ENCODE measurements at places on chromosomes 13 and 19. TPM values are rescaled to one million over a fixed set of nuclear protein-coding genes. Genes with fewer than 3 reads are reported as not detected.

- no peak for DNase-seq
Observed at GRCh38 chr13:52164989-52165388, 5.6 kb upstream of the NEK3 start.

- DNase-seq: no peak
Observed at GRCh38 chr13:80884056-80884785, 543.3 kb upstream of the SPRY2 start.

- DNase-seq: no peak
Observed at GRCh38 chr13:31853643-31854326, 114.5 kb downstream of the RXFP2 start.

DNA sequence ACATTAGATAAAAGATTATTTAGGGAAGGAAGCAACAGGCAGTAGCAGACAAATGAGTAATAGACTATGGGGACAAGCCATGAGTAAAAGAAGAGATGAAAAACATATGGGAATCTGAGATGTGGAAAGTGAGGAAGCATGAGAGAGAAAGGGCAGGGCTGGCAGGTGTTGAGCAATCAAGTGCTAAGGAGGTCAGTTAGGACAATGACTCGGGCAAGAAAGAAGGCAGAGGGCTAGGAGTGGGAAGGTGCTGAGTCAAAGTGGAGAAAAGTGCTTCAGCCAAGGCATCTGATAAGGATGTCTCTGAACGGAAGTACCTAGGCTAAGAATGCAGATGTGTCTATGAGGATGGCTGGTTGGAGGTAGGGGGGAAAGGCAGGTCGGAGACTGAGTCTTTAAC is 291.9 kb upstream of the HTR2A start:
- DNase-seq: no peak

DNA sequence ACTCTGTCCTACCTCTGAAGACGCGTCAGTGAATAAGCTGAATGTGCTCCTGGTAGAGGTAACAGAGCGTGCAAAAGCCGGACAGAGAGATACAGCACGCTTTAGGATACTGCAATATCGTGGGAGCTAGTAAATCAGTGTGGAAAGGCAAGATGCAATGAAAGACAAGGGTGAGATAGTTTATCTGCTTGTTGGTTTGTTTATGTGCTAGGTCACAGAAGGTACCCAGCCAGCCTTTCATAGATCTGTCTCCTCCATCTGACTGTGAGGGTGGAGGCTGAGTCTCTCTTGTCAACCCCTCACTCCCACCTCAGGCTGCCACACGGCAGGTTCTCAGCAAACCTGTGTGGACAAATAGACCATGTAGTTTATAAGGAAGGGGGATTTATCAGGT is 904 bp upstream of the GIPC1 start:
- no peak for DNase-seq

DNA sequence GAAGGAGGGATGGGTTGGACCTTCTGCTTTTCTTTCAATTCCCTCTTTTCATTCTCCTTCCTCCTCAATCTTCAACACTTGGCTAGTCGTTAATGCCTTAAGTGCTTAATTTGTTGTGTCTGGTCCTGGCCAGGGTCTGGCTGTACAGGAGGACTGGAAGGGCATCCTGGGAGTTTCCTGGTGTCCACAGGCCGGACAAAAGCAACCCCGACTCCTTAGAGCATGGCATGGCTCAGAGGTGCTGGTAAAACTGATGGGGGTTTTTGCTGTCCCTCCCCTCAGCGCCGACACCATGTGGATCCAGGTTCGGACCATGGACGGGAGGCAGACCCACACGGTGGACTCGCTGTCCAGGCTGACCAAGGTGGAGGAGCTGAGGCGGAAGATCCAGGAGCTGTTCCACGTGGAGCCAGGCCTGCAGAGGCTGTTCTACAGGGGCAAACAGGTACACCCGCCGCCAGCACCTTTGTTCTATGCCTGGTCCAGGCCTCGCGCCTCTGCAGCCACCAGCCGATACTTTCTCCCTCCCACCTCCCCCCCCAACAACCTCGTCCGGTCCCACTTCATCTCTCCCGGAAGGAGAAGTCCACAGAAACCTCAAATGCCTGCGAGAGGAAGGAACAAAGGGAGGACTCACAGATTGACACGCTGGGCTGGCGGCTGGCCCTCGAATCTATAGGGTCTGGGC is 1.4 kb downstream of the UHRF1 start:
- DNase-seq: no peak

SLC6A16 gene
- polyA plus RNA-seq: 2.7 TPM

- DNase-seq: no peak
Observed at GRCh38 chr13:66585669-66586203, 644.4 kb downstream of the PCDH9 start.

DNA sequence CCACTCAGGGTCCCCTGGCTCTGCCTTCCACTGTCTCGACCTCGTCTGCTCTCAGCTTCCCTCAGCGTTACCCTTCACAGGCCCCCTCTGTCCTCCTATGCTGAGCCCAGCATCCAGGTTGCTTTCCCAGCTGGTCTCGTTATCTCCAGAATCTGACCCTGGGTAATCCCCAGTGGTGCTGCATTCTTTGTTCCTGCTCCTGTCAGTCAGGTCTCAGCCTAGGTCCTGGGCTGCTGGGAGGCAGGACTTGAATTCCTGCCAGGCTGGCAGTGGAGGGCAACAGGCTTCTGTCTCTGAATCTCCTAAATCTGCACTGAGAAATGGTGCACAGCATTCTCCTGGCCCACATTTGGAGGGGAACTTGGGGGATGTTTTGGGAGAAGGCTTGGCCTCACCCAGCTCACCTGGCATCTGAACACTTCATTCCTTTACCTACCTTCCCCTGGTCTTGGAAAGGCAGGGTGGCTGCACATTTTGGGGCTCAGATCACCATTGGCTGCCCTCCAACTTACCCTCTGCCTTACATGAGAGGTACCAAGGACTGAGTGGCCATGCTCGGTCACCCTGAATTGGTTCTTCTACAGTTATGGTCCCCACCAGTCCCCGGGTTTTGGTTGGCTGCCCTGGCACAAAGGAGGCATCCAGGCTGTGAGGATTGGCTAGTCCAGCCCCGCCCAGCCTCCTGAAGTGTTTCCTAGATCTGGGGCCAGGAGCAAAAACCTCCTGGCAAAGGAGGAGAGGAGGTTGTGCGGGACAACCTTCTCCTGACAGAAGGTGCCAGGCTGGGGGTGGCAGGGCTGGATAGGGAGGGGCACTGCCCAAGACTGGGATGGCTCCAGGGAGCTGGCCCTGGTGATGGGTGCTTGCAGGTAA is at the start of gene CYP4F8:
Gene CYP4F8, plus strand, starts transcription at position 712 of the 873 bp plus-strand sequence. CDS start 399 bp downstream, outside the sequence.
- no peak for DNase-seq

CEACAM3 gene
- polyA plus RNA-seq: 0.55 TPM

DNA sequence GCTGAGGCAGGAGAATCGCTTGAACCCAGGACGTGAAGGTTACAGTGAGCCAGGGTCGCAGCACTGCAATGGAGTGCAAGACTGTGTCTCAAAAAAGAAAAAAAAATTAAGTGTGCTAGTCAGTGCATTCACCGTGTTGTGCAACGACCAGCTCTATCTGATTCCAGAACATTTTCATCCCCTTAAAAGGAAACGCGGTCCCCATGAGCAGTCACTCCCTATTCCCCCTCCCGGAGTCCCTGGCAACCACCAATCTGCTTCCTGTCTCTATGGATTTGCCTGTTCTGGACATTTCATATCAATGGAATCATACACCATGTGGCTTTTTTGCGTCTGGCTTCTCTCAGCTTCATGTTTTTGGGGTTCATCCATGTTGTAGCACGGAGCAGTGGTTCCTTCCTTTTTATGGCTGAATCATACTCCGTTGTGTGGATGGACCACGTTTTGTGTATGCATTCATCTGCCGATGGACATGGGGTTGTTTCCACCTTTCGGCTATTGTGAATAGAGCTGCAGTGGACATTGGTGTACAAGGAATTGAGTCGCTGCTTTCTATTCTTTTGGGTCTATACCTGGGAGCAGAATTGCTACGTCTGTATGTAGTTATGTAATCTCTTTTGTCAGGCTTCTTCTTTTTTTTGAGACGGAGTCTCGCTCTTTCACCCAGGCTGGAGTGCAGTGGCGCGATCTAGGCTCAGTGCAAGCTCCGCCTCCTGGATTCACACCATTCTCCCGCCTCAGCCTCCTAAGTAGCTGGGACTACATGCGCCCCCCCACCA is 19.8 kb downstream of the MYO9B start:
- DNase-seq: no peak

CEACAM21 gene
- polyA plus RNA-seq: 21.0 TPM

GRCh38 chr19:29588095-29588494 is 18.0 kb upstream of the POP4 start:
- no peak for DNase-seq

DNA sequence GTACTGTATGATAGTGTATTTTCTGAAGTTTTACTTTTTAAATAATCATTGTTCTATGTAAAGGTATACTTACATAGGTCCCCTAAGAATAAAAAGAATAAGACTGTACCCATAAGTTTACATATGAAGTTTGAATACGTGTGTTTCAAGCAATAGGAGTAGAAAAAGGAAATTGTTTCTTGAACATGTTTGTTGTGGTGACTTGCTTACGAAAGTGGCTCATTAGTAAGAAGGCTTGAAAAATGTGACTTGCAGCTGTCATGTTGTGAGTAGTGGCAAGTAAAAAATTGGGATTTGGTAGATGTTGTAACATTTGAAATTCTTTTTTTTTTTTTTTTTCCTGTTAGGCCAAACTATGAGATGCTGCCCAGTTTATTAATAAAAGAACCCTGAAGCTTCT is 203.3 kb downstream of the LMO7 start:
- no peak for DNase-seq

SOX21 gene
- polyA plus RNA-seq: not detected

EMP3 gene
- polyA plus RNA-seq: 89.5 TPM

USHBP1 gene
- 12.4 TPM for polyA plus RNA-seq

DNA sequence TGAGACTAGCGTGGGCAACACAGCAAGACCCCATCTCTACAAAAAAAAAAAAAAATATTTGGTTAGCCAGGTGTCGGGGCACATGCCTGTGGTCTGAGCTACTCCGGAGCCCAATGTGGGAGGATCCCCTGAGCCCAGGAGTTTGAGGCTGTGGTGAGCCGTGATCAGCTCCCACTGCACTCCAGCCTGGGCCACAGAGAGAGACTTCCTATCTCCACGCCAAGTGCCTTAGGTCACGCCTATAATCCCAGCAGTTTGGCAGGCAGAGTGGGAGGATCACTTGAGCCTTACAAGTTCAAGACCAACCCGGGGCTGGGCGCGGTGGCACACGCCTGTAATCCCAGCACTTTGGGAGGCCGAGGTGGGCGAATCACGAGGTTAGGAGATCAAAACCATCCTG is 8.7 kb upstream of the ADAT3 start:
- DNase-seq: no peak

KLK5 gene
- polyA plus RNA-seq: not detected

NLRP5 gene
- polyA plus RNA-seq: not detected

DNA sequence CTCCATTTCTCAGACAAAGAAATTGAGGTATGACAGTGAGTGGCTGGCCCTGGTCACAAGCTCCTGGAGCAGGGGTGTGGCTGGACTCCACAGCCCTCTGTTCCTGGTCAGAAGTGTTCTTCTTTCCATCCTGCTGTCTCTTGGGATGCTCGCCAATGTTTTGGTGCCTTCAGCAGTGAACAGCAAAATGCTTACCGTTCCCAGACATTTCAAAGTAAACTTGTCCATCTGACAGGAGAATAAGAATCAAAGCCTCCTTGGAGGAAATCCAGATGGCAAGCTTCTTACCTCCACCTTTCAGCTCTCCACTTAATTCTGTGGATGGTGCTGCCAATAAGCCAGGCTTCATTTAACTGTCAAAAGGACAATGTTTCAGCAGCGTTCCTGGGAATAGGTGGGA is 954.1 kb downstream of the UQCRFS1 start:
- no peak for DNase-seq

- no peak for DNase-seq
Observed at GRCh38 chr19:44701228-44701627, 2.3 kb downstream of the CEACAM16 start.

DNA sequence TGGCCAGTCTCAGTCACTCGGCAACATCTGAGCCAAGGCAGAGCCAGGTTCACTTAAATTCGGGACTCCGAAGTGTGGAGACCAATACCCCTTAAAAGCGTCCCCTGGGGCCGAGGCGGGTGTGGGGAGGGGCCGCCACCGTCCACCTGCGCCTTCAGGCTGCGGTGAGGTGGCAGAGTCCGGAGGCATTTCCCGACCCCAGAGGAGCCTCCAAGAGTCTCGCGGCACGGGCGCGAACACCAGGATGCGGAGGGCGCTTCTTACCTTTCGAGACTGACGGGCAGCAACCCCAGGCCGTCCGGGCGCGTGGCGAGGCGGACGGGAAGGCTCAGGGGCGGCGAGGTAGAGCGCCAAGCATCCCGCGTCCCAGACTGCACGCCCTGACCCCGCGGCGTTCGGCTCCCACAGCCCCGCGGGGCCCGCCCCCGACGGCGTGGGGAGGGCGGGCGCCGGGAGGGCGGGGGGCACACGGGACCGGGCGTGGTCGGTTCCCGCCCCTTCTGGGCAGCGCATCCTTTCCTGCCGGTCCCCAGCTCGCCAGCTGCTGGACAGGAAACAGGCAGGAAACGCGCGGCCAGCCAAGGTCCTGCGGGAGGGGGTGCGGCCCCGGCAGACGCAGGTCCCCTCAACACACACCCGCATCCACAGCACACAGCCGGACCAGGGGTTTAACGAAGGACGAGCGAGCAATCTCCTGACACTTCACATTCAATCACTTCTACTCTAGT is at the start of gene THSD1:
Gene THSD1, minus strand, starts transcription at position 406 of the 728 bp plus-strand sequence. CDS start 3,572 bp downstream, outside the sequence.
- DNase-seq: peak; percentile 88

- no peak for DNase-seq
Observed at GRCh38 chr13:73547239-73547638, 488.4 kb downstream of the KLF5 start.

DNA sequence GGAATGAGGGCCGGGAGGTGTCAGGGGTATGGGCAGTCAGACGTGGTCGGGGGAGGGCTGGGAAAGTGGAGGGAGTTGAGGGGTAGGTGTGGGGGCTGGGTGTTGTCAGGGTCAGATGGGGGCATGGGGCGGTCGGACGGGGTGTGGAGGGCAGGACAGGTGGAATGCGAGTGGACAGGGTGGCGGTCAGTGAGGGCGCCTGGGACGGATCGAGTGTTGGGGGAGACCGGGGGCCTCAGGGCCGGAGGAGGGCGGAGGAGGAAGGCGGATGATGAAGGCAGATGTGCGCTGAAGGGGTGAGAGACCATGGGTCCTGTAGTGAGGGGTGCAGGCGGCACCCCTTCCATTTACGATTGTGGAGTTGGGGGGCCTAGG is 5.7 kb downstream of the TBCB start:
- no peak for DNase-seq

ZNF682 gene
- 7.3 TPM for polyA plus RNA-seq

CBARP gene
- polyA plus RNA-seq: 0.05 TPM

GRCh38 chr19:5867201-5868136 is 2.9 kb downstream of the FUT5 start:
- no peak for DNase-seq

GRCh38 chr19:40598918-40599307 is 2.3 kb upstream of the LTBP4 start:
- DNase-seq: no peak
